ENCODE measurements at places on chromosomes 1 and 21.

- DNase-seq = peak; percentile 26
These were observed 95.5 kb downstream of the TNFSF18 start for GRCh38 chr1:172955161-172955815.

DNA sequence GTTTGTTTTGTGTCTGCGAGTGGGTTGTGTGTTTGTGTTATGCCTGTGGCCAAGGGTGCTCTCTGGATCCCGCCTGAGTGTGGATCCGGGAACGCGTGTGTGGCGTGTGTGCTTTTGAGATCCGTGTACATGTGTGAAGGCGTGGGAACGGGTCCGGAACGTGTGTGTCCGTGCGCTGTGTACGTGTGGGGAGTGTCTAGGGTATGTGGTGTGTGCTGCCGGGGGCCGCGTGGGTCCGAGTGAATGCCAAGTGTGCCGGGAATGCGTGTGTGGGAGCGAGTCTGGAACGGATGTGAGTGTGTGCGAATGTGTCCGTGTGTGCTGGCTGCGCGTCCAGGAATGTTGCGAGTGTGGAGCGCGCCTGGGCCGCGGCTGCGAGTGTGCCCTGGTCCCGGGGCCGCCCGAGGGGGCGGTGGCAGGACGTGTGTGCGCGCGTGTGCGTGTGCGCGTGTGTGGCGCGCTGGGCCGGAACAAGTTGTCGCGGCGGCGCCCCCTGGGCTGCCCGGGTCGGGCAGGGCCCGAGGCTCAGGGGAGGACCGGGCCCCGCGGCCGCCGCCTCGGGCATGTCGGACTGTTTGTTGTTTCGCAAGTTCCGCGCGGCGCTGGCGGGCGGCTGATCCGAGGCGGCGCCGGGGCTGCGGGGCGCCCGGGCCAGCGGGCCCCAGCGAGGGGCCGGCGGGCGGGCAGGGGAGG is 953 bp downstream of the PTPRU start:
- peak; percentile 61 for DNase-seq

GRCh38 chr1:25698252-25698651 is 81.7 kb downstream of the MAN1C1 start:
- DNase-seq = no peak

GRCh38 chr1:82323144-82323841 is 522.6 kb downstream of the ADGRL2 start:
- DNase-seq = no peak

DNA sequence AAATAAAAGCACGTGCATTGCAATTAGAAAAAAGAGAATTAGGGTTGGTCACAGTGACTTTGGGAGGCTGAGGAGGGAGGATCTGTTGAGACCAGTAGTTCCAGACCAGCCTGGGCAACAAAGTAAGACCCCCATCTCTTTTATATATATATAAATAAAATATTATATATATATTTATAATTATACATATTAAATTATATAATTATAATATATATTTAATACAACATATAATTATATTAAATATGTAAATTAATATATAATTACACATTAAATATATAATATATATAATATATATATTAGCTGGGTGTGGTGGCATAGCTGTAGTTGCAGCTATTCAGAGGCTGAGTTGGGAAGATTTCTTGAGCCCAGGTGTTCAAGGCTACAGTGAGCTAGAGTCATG is 23.2 kb downstream of the TMEM200B start:
- DNase-seq = no peak

- DNase-seq = no peak
These were observed 3.1 kb upstream of the SLC1A7 start for GRCh38 chr1:53145619-53145941.

DNA sequence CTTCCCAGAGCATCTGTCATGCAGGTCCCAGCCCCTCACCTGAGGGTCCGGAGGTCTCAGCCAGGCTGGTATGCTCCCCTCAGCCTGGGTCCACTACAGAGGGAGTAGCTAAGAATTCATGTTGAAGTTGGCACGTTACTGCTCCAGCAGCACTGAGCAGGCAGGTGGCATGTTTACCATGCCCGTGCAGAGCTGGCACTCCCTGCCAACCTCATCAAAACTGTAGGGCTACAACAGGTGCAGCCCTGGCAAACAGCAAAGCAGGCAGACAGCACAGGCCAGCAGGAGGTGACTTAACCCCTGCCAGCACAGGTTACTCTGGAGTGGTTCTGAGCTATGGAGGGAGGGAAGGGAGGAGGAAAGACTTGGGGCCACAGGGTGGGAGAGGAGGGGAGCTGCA is 46.4 kb downstream of the NUAK2 start:
- DNase-seq = no peak

- no peak for DNase-seq
These were observed 135.1 kb downstream of the TLR5 start for GRCh38 chr1:223007935-223008334.
